ENCODE measurements at places on chromosomes 2 and 18.

GRCh38 chr2:111145103-111145760, 24.5 kb downstream of the BCL2L11 start:
- DNase-seq = no peak

- no peak for DNase-seq
Observed at GRCh38 chr18:8989017-8989416, 113.5 kb upstream of the NDUFV2 start.

DNA sequence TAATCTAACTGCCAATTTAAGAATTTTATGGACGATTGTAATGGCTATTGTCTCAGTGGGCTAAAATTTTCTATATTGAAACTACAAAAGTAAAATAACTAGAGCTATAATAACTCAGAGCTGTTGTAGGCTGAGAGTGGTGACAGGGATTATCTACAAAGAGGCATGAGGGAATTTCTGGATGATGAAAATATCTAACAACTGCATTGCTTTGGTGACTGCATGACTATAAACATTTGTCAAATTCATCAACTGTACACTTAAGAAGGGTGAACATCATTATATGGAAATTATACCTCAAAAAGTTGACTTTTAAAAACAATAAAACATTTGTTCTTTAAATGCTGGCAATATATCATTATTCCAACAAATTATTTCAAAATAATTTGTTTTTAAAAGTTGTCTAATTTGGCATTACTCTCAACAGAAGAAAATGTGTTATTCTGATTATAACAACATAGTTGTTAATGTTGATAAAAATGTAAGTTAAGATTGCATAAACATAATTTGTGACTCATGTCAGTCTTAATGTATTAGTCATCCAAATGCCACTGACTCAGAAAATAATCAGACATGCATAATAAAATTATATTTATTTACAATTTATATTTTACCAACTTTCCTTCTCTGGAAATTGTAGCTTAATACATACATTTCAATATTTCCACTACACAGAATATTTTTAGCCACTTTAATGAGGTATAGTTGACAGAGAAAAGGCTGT, 865.1 kb upstream of the VRK2 start:
- no peak for DNase-seq

GRCh38 chr2:147937744-147938349, 82.7 kb downstream of the ORC4 start:
- no peak for DNase-seq

DNA sequence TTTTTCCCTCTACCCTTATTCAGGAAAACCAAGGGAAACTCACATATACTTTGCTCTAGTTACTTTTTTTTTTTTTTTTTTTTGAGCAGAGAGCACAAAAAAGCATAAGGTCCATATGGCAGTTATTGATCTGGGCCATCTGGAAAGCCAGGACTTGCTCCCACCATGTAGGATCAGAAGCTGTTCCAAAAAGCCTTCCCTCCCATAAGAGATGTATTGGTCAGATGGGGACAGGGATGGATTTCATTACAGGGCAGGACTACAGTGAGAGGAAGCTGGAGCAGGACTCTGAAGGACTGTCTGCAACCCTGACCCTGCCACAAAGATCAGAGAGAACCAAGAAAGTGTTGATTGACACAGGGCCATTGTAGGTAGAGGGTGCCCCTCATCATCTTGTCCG, 57.3 kb downstream of the NRP2 start:
- no peak for DNase-seq

GRCh38 chr2:239065537-239065936, 217.7 kb downstream of the TWIST2 start:
- no peak for DNase-seq

DNA sequence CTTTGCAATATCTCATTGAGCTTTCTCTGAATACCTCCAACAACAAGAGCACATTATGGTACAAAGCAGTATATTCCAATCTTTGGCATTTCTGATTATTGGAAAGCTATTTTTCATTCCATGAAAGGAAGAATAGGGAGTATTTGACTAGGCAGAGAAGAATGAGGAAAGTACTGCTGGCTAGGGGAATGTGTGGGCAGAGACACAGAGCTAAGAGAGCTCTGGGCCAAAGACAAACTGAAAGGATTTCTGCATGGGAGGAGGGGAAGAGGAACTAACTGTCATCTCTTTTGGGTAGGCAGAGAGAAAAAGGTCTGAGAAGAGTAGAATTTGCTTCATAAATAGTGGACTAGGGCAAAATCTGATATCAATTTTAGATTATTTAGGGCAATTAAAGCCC, 150.8 kb downstream of the CCDC85A start:
- DNase-seq = no peak

Measured in neural crest cell (in vitro differentiated cells).